ENCODE measurements at places on chromosomes 3 and 15. TPM values are rescaled to one million over a fixed set of nuclear protein-coding genes. Genes with fewer than 3 reads are reported as not detected.

DNA sequence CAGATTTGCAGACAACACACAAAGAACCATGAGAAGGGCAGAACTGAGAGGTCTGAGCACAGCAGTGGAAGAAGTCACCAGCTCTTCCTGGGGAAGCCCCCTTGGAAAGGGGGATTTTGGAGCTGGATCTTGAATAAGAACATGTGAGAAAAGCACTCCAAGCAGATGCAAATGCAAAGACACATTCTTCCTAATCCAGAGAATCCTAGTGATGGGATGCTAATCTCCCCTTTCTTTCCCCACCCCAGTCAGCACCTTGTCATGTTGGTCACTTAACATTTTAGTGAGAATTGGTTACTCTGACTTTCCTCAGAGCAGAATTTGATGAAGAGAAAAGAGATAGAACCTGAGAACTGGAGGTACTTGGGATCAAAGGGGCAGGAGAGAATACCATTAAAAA, 148.5 kb downstream of the SSR3 start:
- DNase-seq = no peak

- DNase-seq = no peak
Observed at GRCh38 chr3:149894205-149894604, 76.5 kb downstream of the PFN2 start.

GRCh38 chr3:49346797-49347251, 7.0 kb upstream of the USP4 start:
- DNase-seq = peak; percentile 49

- no peak for DNase-seq
Observed at GRCh38 chr3:184405075-184406030, 25.5 kb downstream of the CHRD start.

The GPR62 gene
- total RNA-seq = 0.97 TPM

GRCh38 chr3:121231872-121232271, 313.9 kb downstream of the POLQ start:
- DNase-seq = no peak

GRCh38 chr3:165078293-165078692, at the start of gene SI:
SI (minus strand) TSS chr3:165078496; CDS start chr3:165076012, 2,484 bp downstream.
- DNase-seq = no peak

The RHCG gene
- 0.91 TPM for total RNA-seq

GRCh38 chr3:102123590-102124190, 274.4 kb downstream of the NFKBIZ start:
- no peak for DNase-seq

DNA sequence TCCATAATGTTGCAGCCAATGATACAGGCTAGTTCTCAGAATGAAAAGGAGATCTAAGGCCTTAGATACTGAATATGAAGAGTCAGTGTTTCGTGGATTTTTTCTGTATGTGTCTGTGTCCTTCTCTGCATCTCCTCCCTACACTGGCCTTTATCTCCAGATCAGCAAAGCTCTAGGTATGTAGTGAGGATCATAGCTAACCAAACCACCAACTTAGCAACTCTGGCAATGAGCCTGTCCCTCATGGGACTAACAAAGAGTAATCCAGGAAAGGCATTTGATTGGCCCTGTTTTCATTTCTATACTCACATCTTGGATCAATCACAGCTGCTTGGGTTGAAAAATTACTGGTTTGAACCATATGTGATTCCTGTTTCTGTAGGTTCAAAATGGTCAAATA, 18.6 kb upstream of the CNTN3 start:
- DNase-seq = no peak

GRCh38 chr3:177681852-177682251, 484.6 kb upstream of the TBL1XR1 start:
- DNase-seq = no peak

The RTP4 gene
- 2.7 TPM for total RNA-seq

DNA sequence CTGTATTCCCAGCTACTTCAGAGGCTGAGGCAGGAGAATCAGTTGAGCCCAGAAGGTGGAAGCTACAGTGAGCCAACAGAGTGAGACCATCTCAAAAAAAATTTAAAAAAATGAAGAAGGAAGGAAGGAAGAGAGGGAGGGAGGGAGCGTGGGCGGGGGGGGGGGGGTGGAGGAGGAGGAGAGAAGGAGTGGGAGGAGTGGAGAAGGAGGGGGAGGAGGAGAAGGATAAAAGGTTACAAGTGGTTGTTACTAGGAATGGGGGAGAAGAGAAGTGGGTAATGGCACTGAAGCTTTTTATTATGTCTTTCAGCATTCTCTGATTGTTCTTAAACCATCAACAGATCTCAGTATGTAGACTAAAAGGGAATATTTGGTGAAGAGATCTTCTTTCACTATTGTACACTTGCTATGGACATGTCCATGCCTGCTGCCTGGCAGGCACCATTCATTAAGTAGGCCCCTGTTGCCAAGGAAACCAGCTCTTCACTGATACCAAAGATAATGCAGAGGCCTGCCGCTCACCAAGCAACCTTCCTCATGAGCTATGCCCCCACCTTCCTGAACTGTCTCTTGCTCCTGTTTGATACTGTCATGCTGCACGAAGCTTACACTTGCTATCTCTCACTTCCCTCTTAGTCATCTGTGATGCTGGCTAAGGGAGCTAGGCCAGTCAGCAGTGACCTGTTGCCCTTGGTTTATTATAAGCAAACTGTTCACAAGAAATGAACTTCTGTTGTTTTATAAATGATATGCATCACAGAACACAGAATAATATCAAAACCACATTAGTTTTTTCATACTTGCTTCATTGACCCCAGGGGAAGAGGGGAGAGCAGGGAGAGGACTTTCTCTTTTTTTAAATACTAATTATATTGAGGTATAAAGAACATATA, 23.1 kb downstream of the EPM2AIP1 start:
- peak; percentile 63 for DNase-seq

GRCh38 chr3:4531478-4532025, 38.4 kb downstream of the ITPR1 start:
- no peak for DNase-seq

DNA sequence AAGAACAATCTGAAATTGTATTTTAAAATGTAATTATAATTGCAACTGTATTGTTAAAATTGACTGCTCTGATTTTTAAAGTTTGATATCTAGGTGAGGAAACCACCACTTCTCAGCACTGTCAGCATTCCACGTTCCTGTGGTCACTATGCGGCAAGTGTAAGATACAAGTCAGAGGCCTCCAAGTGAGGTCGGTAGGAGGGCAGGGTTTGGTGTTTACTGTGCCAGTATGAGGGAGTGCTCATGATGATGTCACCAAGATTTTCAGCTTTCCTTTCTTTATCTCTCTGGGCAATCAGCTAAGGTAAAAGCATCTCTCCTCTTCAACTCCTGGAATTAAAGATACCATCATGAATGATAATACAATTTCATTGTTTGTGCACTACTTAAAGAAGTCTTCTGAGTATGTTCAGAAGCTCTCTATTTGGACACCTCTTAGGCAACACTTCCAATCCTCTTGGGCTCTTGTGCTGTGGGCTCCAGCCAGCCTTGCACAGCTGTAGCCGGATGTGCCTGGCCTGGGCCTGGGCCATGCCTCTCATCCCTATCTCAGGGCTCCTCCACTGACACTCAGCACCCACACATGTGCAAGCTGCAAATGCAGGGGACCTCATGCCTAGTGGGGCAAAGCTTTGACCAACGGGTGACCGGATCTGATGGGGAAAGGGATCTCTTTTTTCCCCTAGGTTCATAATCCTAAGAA, 42.9 kb downstream of the CCR3 start:
- no peak for DNase-seq

The ROPN1 gene
- total RNA-seq = 10.8 TPM

DNA sequence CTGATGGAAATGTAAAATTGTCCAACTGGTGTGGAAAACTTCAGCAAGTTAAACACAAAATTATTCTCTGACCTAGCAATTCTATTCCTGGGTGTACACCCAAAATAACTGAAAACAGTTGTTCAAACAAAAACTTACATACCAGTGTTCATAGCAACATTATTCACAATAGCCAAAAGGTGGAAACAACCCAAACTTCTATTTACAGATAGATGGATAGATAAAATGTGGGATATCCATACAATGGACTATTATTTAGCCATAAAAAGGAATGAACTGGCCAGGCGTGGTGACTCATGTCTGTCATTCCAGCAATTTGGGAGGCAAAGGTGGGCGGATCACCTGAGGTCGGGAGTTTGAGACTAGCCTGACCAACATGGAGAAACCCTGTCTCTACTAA, 6.9 kb upstream of the VWA5B2 start:
- no peak for DNase-seq

The SCN11A gene
- 0.09 TPM for total RNA-seq

GRCh38 chr3:108511490-108511889, 1.1 kb upstream of the MYH15 start:
- no peak for DNase-seq

The FBXL22 gene
- 12.5 TPM for total RNA-seq

DNA sequence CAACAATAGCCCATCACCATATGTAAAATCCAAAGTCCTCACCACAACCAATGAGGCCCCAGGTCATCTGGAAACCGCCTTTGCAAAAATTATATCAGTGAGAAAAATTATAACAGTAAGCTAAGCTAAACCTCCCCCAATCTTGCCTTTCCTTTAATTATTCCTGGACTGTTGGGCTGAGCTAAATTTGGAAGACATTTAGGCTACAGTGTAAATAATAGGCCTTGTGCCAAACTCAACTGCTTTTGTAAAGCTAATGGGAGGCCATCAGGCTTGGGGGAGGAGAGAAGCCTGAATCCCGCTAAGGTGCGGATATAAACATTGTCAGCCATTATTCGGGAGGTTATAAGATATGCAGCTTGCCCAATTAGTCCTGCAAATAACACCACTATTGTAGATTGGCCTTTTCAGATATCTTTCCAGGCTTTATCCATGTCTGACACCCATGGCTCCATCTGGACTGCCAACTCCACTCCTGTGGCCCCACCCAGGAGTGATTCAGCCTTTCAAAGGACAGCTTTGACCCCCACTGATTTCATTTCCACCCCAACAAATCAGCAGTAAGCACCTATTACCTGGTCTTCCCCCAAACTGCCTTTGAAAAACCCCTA, 53.0 kb upstream of the CA12 start:
- DNase-seq = no peak

DNA sequence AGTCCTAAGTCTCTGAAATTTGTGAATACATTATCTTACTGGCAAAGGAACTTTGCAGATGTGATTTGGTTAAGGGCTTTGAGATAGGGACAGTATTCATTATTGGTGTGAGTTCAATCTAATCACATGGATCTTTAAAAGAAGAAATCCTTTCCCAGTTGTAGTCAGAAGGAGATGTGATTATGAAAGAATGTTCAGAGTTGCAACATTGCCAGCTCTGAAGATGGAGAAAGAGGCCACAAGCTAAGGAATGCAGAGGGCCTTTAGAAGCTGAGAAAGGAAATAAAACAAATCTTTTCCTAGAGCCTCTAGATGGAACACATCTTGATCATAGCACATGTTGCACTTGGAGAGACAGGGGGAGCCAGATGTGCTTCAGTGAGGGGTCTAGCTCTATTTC, 27.7 kb upstream of the SIAH2 start:
- no peak for DNase-seq

GRCh38 chr3:117308756-117309155, 599.2 kb downstream of the TUSC7 start:
- DNase-seq = no peak

- DNase-seq = no peak
Observed at GRCh38 chr15:83854321-83854720, 200.4 kb downstream of the ADAMTSL3 start.

The FGF7 gene
- total RNA-seq = 8.9 TPM

GRCh38 chr3:151903501-151903991, 30.1 kb downstream of the SUCNR1 start:
- DNase-seq = no peak

DNA sequence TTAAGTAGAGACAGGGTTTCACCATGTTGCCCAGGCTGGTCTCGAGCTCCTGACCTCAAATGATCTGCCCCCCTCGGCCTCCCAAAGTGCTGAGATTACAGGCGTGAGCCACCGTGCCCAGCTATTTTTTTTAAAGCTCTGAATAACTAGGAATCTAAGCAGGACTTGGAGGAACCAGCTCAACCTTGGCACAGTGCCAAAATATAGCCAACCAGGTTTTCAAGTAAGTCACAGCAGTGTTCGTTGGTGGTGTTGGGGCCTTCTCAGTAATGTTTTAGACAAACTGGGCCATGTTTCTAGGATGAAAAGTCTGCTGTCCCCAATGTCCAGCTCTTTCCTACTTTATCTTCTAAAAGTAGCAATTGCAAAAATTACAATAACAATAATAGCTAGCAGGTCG, 6.4 kb upstream of the ADAM10 start:
- no peak for DNase-seq

DNA sequence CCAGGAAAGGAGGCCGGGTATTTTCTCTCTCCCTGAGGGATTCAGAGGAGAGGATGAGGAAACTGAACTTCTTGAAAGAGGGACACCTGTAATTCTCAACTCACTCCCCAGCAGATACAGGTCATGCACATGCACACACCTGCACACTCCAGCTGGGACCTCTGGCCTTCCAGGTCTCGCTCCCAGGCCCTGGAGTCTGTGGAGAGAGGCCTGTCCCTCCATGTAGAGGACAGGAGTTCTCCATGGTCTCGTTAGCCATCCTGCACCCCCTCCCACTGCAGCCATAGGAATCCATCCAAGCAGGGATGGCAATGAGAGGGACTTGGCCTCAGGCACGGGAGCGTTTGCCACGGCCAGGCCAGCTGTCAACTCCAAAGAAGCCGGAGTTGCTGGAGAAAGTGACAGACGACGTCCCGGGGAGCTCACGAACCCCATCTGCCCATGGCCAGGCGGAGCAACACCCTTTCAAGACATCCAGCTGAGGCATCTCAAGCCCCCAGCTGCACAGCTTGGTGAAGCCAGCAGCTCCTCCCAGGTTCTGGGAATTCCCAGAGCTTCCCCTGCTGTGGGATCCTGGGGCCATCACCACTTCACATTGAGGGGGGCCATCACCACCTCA, 223.3 kb downstream of the UACA start:
- no peak for DNase-seq

DNA sequence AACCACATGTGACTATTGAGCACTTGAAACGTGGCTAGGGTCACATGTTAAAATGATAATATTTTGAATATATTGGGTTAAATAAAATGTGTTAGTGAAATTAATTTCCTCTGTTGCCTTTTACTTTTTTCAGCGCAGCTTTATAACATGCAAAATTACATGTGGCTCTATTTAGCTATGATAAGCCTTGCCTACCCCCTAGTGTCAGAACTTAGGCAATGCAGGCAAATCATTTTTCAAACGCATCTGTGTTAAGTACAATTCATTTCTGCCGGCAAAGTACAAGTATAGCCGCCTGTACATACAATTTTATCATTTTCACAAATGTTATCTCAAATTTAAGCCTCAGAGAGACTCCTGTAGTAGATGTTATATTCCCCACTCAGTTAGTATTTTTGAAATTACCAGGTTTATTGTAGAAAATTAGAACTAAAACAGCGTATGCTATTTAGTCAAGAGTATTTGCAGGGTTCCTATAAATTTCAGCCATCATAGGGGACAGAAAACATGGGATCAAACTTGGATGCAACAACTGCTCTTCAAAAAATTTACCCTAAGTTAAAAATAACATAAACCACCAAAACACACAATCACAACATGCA, 56.1 kb downstream of the TAFA4 start:
- DNase-seq = peak; percentile 17

The OCA2 gene
- not detected for total RNA-seq

The MASP1 gene
- total RNA-seq = 22.1 TPM

GRCh38 chr3:76352051-76352450, 566.7 kb upstream of the ZNF717 start:
- no peak for DNase-seq
